ENCODE measurements at places on chromosomes 6 and 20.
A peak's percentile ranks its signal among the peaks of the same experiment; 100 is the strongest.

GRCh38 chr6:97304701-97305100 is 21.7 kb upstream of the MMS22L start:
- DNase-seq, result no peak

- DNase-seq, result peak; percentile 76
These were observed at the start of gene LTA for GRCh38 chr6:31572041-31572911. TSS of gene LTA (plus strand) at chr6:31572289. CDS start at chr6:31572743, 454 bp downstream.

GRCh38 chr6:138923561-138923960 is 64.5 kb downstream of the REPS1 start:
- no peak for DNase-seq

DNA sequence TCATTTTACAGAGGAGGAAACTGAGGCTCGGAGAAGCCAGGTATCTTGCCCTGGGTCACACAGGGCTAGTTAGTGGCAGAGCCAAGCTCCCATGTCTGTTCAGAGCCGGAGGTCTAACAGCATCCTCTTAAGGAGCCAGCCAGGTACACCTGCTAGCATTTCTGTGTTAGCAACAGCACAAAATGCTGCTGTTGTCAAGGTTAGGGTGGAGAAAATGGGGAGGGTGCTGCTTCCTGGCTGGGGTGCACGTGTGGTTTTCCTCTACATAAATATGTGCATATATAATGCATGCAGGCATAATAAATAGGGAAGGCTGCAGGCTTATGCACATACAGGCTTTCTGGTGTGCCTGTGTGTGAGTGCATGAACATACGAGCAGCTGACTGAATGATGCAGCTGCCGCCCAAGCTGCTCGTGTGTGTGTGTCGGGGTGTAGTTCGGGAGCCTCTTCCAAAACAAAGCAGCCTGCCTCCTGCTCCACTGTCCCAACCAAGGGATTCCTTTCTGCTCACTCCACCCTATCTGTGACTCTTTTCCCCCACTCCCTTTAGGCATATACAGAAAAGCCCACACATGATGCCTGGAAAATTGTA is 86.6 kb downstream of the CD40 start:
- no peak for DNase-seq

DNA sequence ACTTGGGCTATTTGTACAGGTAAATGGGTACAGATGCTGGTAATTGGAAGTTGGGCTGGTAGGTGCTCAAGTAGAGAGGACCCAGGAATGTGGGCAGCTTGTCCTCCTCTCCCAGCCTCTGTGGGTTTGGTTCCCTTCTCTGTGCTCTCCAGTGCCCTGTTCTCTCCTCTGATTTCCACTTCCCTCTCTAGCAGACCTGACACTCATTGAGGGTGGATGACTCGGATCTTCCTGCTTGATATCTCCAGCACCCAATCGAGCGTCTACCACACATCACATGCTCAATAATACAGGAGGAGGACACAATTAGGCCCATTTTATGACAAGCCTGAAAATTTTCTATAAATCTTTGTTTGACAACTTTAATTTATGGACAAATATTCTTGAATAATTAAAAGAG is 23.7 kb downstream of the CST1 start:
- DNase-seq, result no peak

DNA sequence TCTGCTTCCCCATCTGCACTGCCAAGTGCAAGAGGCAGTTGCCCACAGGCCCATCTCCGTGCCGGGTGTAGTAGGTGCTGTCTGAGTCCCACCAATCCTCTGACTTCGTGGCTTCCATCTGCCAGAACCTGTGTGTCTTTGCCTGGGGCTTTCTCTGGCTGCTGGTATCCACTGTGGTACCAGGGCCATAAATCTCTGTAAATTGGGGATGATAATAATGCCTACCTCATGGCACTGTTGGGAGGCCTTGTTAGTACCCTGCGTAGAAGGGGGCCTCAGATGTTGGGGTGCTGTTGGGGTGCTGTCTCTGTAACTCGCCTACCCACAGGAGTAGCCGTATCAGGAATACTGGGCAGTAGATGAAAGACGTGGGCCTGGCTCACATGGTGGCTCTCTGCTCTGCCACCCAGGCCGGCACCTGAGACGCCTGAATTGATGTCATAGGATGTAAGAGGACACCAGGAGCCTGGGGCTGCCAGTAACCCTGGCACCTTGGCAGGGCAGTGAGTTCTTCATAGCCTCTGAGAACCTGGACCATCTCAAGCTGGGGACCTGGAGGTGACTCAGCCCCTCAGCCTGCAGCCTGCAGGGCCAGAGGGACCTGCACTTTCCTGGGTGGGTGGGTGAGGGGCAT is 94.1 kb upstream of the RNF24 start:
- no peak for DNase-seq

DNA sequence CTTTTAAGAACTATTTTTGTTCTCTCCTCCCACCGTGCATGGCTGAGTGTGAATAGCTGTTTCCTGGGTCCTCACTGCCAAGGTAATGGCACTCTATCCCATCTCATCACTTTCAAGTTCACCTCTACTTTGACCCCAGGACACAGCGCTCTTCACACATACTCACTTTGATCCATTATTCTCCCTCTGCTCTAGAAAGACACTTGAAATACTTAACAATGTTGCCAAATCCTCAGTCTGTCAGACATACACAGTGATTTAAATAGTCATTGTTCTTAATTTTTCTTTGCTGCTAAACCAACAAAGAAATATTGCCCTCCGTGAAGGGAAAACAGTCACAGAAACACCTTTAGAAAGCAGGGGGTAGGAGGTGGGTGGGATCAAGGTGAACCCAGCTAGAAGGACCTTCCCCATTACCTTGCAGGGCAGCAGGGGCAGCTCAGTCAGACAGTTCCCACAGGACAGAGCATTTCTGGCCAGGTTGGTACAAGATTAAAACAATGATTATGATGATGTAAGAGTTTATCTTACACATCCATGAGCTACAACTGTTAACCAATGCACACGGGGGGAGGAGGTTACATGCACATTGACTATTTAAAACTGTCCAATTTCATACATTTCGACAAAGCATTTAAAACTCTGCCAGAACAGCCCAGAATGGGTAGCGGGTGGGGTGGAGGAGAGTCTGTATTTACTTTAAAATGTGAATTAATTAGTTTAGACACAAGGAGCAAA is 2.4 kb downstream of the SLC22A23 start:
- no peak for DNase-seq

DNA sequence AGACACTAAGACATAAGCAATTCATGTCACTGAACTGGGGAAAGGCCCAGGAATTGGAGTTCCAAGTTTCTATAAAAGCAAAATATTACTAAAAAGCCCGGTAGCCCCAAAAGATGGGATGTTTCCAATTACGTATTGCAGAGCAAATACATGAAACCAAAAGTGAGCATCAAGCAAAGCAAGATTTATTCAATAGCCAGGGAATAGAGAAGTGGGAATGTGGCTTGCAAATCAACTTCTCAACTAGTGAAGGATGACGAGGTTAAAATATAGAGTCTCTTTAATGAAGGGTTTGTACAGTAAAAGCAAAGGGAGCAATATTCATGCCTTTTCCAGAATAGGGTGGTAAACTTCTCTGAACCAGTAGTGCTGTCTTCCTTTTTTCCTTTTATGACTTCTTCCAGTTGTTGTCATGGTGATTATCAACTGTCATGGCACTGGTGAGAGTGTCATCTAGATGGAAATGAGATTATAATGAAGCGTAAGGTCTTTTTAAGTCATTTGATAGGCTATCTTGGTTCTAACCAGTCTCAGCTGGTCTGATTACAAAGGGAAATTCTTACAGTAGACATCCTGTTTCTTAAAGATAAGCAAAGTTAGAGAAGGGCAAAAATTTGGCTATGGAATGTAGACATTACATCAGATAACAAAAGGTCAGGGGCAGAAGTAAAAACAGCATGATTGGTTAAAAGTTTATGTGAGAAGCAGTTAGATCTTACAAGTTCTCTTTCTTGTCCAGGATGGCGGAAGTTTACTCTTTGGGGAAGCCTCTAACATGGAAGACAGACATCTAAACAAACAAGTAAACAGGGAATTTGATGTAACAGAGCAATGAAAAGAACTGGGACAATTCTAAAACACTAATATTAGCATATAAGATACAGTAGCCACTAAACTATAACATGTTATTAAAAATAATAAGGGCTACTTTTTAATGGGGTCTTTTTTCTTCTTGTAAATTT is 96.9 kb downstream of the TBX18 start:
- no peak for DNase-seq

GRCh38 chr6:161446296-161446925 is 172.6 kb upstream of the AGPAT4 start:
- DNase-seq, result no peak

DNA sequence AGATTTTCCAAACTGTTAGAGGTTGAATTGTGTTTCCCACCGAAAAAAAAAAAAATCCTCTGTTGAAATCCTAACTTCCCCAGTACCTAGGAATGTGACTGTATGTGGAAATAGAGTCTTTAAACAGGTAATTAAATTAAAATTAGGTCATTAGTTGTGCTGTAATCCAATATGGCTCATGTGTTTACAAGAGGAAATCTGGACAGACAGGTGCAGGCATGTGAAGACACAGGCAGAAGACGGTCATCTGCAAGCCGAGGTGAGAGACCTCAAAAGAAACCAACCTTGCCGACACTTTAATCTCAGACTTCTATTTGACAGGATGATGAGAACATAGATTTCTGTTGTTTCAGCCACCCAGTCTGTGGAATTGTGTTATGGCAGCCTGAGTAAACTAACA is 28.6 kb upstream of the EZR start:
- no peak for DNase-seq

DNA sequence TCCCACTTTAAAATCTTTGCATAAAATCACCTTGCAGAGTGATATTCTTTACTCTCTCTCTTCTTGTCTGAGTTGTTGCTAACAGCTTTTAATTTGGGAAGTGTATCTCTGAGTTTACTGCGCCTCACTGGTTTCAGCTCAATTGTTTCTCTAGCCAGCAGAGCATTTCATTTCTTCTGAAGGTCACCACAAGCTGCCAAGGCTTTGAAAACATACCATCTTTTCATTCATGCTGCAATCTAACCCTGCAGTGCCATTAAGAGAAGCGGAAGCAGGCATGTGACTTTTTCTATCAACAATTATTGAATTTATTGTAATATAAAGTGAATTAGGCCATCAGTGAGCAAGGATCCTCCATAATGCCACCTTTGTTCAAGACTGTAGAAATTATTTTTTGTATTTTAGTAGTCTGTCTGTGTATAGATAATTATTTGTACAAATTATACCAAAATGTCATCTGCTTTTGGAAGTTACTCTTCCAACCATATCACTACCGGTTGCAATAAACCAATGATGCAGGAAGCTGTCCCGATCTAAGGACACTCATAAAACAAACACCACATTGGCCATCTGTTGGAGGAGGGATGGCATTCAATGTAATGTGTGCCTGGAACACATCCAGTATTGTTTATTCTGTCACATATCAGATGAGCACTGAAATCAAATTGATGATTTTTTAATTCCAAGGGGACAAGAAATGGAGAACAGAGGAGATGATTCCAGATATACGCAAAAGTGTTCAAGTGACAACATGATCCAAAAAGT is 26.8 kb downstream of the HS3ST5 start:
- DNase-seq, result no peak

DNA sequence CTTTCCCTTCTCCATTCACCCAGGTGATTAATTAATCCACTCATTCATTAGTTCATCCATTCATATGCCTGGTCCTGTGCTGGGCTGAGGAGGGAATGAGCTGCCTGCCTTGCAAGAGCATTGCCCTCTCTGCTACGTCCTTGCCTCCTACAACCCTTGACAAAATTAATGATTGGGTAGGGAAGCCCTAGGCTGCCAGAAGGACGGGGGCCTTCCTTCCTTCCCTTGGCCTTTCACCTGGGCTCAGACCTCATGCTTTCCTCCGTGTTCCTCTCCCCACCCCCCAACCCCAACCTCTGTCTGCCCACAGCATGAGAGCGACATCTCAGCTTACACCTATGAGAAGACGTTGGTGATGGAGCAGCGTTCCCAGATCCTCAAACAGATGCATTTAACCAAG is 25.6 kb downstream of the SLC12A5 start:
- DNase-seq, result no peak

GRCh38 chr6:44022296-44022661 is 105.0 kb downstream of the MRPL14 start:
- DNase-seq, result no peak

DNA sequence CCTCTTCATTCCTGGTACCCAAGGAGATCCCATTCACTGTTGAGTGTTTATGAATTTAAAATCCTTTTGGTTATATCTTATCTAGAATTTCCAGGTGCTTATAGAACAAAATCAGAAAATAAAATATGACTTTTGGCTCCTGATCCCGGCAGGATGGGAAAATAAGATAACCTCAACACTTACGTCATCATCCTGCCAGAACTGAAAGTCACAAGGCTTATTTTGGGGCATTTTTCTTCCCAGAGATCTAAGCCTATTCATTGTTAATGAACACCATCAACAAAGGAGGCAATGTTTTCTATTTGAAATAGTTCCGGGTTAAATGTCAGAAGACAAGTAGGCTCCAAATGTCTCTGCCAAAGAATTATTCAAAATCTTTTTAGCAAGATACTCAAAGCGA is 580.6 kb downstream of the TFAP2A start:
- no peak for DNase-seq

DNA sequence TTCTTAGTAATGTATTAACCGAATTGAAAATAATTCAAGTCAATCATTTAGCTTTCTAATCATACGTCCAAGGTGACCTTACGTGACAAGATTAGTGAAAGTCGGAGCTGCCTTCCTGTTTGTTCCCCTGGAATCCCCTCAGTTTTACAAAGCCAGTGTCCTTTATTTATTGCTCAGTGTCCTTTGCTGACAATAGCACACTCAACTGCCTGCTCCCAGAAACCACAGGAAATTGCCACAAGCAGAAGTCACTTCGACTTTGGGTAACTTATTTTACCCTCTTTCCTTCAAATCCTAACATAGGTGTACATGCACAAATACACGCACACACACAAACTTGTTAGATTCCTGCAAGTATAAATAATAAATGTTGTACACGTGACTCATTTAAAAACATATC is 1167.7 kb upstream of the ADGRB3 start:
- DNase-seq, result no peak

- no peak for DNase-seq
These were observed 72.4 kb downstream of the ADGRG6 start for GRCh38 chr6:142374091-142374770.

- DNase-seq, result no peak
These were observed 93.9 kb downstream of the PRND start for GRCh38 chr20:4815628-4816027.

GRCh38 chr6:84027340-84028181 is 6.0 kb upstream of the MRAP2 start:
- DNase-seq, result no peak

DNA sequence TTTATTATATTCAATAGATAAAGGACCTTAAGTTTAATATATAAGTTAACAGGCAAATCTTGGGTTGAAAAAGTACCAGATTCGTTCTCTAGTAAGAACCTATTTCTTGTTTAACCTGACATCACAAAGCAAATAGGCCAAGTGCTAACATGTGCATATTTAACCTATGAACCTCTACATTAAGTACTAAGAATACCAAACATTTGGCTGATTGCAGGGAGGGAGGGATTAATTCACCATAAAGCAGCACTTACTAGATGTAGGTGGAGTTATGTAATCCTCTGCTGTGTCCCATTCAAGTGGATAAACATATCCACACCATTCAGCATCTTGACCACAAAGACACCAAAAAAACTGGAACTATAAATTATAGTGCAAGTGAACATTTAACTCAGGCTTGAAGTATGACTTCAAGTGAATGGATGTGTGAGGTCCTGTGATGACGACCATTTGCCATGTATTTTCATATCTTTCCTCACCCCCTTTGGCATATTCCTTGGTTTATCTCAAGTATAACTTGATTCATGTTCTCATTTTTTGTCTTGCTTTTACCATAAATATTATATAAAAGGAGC is 10.2 kb downstream of the STX11 start:
- no peak for DNase-seq

- DNase-seq, result no peak
These were observed 241.8 kb upstream of the SULF2 start for GRCh38 chr20:48026981-48027592.

GRCh38 chr6:7933794-7934193 is 23.2 kb upstream of the TXNDC5 start:
- DNase-seq, result no peak

Data from effector memory CD4-positive, alpha-beta T cell (primary cell).